ACHN (cell line): ENCODE measurements at places on chromosomes 16 and 17.

DNA sequence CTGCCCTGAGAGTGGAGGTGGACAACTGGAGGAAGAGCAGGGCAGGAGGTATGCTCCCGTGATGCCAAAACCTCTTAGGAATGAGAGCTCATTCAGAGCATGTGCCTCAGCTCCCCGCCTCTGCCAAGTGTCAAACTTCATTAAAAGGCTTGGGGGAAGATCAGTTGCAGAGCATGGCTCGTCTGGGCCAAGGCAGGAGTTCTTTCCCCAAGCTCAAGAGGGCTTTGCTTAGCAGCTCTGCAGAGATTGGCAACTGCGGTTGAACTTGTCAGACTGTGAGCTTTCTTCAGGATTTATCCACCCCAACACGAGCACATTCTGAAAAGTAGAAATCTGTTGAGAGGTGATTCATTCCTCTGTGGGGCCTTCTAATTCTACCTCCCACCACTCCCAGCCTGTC lies 248.1 kb downstream of the HS3ST3A1 start:
- no peak for DNase-seq

GRCh38 chr17:2025220-2025621 lies at the start of gene RTN4RL1:
RTN4RL1 (minus strand) TSS chr17:2025334; CDS start chr17:2024865, 469 bp downstream.
- peak; percentile 61 for DNase-seq

- no peak for DNase-seq
Measured at GRCh38 chr17:62882284-62882683, 74.2 kb upstream of the MARCHF10 start.

DNA sequence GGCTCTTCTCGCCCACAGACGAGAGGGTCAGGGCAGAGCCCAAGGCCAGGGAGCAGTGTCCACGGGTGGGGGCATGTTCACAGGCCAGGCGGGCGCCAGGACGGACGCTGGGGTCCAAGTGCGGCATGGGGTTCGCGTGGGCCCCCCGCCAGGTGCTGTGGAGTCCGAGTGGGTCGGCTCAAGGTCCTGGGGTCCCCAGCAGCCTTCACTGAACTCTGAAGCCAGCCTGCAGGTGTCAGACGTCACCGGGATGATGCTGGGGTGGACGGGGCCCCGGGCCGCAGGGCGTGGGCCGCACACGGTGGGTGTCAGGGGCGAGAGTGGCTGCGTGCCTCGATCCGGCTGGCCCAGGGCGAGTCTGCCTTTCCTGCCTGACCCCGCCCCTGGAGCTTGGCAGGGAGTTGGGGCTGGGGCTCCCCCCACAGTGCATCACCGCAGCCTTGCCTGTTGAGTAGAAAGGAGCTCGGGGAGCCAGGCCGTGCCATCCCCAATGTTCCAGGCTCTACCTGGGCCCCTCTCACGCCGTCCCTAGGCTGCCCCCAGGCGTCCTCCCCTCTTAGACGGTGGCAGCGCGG lies 19.0 kb downstream of the CACNA1H start:
- DNase-seq: no peak

- no peak for DNase-seq
Measured at GRCh38 chr17:48051706-48052486, 3.7 kb downstream of the NFE2L1 start.

GRCh38 chr16:30430428-30430970 lies 669 bp upstream of the DCTPP1 start:
- DNase-seq: no peak

- DNase-seq: no peak
Measured at GRCh38 chr16:84568066-84568465, 49.8 kb downstream of the COTL1 start.
